ENCODE measurements at places on chromosomes 6 and 20.

- peak; percentile 43 for DNase-seq
Observed at GRCh38 chr6:47478233-47479139, 897 bp downstream of the CD2AP start.

- DNase-seq = no peak
Observed at GRCh38 chr6:110852773-110853172, 21.8 kb upstream of the AMD1 start.

- peak; percentile 14 for DNase-seq
Observed at GRCh38 chr6:49570474-49571079, 20.1 kb downstream of the C6orf141 start.

DNA sequence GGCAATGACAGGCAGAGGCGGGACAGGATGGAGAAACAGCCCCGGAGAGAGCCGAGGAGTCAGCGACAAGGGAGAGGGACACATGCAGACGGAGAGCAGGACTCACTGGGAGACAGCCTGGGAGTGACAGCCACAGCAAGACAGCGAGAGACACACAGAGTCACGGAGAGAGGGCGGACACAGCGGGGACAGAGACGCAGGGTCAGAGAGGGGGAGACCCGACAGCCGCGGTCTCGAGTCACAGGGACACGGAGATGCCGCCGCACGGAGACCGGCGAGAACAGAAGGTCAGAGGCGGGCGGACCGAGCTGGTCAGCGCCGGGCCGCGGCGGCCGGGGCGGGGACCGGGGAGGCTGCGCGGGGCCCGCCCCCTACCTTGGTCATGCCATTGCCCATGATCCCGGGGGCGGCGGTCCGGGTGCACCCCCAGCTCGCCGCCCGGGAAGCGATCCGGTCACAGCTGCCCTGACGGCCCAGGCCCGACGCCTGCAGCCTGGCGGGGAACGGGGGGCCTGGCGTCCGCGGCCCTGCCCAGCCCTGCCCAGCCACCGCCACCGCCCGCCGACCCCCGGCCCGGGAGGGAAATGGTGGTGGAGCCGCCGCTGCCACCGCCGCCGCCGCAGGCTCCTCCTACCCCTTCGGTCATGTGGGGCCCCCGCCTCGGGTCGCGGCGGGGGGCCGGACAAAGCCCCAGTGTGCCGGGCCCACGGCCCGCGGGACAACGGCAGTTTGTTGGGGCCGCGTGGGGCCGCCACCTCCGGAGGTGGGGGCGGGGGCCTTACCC, at the start of the genes DUSP15 and TTLL9:
TSS of gene DUSP15 (minus strand) at position 586 of the 784 bp plus-strand sequence. CDS start at position 396, 190 bp downstream.
TSS of gene TTLL9 (plus strand) at position 693 of the 784 bp plus-strand sequence. CDS start 493 bp downstream, outside the sequence.
- no peak for DNase-seq

DNA sequence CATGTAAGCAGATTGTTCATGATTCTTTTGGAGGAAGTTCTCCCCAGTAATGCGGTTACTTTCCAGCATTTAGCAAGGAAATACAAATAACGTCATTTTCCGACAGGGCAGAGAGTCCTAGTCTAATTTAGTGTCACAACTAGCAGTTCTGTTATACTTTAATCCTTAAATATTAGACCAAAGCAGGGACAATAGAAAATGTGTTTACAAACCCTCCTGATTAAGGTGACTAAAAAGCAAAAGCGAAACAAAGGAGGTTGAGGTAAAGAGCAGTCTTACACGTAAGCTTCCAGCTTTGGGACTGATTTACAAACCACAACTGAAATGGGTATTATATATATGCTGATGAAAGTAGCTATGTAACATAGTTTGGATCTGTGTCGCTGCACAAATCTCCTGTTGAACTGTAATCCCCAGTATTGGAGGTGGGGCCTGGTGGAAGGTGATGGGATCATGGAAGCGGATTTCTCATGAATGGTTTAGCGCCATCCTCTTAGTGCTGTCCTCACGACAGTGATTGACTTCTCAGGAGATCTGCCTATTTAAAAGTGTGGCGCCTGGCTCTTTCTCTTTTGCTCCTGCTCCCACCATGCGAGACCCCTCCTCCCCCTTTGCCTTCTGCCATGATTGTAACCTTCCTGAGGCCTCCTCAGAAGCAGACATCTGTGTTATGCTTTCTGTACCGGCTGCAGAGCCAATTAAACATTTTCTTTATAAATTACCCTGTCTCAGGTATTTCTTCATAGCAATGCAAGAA, 81.9 kb downstream of the PLCB1 start:
- no peak for DNase-seq

GRCh38 chr6:134093007-134093573, 40.7 kb upstream of the SLC2A12 start:
- DNase-seq = no peak

DNA sequence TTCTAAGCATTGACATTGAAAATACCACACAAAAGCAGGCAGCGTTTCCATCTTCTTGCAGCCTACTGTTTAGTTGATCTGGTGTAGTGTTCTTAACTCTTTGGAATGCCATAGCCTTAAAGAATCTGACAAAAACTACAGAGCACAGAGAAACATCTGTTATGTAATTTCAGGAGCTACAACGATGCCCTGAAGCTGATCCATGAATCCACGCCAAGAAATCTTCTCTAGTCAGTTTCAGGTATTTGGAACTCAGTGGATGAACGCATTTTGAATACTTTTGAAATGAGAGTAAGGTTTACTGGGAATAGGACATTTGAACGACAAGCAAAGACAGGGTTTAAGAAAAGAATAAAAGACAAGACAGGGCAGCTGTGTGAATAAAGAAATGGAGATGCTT, 17.8 kb downstream of the ALDH8A1 start:
- no peak for DNase-seq

DNA sequence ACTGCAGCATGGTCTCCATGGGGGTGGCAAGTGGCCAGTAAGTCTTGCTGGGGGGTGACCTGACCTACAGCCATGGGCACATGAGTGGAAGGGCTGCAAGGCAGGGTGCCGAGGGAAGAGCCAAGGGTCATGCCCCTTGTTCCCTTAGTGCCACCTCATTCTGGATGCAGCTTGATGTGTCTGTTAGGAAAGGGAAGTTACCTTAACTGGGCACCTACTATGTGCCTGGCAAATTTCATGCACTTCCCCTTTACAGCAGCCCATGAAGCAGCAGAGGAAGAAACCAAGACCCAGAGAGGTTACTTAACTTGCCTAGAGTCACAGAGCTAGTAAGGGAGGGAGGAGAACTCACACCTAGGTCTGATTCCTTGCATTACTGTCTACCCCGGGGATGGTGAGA, 174.0 kb downstream of the MRPL14 start:
- DNase-seq = no peak

GRCh38 chr6:14107711-14108494, 9.7 kb upstream of the CD83 start:
- no peak for DNase-seq

- no peak for DNase-seq
Observed at GRCh38 chr6:35048631-35049083, 92.5 kb downstream of the TCP11 start.

- no peak for DNase-seq
Observed at GRCh38 chr20:10468340-10468845, 33.3 kb downstream of the SLX4IP start.

GRCh38 chr6:38150681-38151296, 331.3 kb downstream of the ZFAND3 start:
- peak; percentile 81 for DNase-seq

DNA sequence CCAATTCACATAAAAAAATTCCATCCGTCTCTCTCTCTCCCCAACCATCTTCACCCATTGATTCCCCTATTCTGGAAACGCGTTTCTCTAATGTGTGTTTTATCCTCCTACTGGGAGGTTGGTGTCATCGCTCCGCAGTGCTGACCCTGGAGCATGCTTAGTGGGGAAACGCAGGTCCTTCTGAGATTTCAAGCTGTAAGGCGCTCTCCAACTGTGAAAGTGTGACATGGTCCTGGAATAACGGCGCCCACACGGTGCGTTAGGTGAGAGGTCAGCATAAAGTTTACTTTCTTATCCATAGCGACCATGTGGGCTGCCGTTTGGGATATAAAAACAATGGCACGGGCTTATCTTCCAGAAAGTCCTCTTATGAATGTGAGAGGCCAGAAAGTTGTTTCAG, 123.9 kb downstream of the WDR27 start:
- no peak for DNase-seq

GRCh38 chr6:146286961-146287360, 256.7 kb upstream of the RAB32 start:
- DNase-seq = no peak

GRCh38 chr20:55760586-55760985, 244.7 kb downstream of the CBLN4 start:
- DNase-seq = no peak

- DNase-seq = no peak
Observed at GRCh38 chr20:48799328-48800105, 28.3 kb downstream of the PREX1 start.

DNA sequence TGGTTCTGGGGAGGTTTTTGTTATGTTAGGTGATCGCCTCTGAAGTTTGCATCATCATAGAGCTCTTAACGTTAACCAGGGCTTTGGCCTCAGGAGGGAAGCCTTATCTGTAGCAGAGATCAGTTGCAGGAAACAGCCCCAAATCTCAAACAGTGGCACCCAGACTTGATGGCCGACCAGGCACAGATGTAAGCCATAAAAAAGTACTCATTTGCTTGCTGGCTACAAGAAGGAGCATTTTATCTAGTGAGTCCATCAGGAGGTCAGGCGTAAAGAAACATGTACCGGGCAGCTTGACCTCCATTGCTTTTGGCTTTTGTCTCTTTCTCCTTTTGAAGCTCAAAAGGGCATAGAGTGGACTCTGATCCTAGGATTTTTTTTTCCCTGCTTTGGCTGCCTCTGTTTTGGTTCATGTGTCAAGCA, 122.3 kb downstream of the CCDC170 start:
- no peak for DNase-seq

GRCh38 chr20:910132-910869, 5.8 kb downstream of the ANGPT4 start:
- DNase-seq = no peak

DNA sequence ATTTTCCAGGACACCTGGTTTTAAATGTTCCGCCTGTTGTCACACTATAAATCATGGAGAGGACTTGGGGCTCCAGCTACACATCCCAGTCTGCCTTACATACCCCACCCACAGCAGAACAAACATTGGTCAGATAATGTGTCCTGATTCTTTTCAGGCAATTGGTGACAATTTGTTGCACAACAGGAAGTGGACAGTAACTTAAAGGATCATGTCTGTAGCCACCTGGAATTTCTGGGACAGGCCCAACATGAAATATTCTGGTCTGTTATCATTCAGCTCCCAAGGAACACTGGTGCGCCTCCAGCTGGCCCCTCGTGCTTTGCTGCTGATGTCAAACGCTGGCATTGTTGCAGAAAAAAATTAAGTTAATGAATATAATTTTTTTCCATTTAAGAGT, 117.2 kb downstream of the SOBP start:
- DNase-seq = no peak

- peak; percentile 74 for DNase-seq
Observed at GRCh38 chr6:31399589-31400466, 3.6 kb upstream of the MICA start.

DNA sequence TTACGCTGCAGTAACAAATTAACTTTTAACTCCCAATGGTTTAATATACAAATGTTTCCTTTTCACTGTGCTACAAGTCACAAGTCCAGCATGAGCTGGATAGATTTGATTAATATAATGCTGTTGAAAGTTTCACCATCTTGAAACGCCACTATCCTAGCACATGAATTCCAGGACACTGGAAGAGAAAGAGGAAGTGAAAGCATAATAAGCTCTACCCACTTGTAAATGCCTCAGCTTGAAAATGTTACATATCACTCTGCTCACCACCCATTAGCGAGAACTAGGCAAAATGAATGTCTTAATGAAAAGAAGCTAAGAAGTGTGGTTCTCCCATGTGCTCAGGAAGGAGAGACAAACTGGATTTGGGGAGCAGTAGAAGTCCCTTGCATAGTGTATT, 46.9 kb downstream of the PCSK2 start:
- no peak for DNase-seq

- no peak for DNase-seq
Observed at GRCh38 chr6:13038741-13039190, 289.6 kb downstream of the TBC1D7 start.

GRCh38 chr20:61662968-61663331, 402.7 kb downstream of the TAF4 start:
- no peak for DNase-seq

- DNase-seq = no peak
Observed at GRCh38 chr6:89840538-89840937, 10.9 kb downstream of the CASP8AP2 start.

DNA sequence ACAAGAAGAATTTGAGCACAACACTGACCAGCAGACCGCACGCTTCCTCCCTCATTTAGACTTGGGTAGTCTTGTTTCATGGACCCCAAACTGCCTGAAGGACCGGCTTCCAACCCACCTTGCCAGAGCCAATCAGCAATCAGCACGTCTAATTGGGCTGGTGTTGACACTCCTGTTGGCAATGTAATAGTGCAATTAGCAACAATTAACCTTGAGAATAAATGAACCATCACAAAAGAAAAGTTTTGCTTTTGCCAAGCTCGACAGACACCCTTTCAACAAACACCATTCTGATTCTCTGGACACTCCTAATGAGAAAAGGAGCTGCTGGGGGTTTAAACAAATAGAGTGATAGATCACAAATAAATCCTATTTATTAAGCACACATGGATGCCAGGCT, 61.0 kb downstream of the EDN3 start:
- no peak for DNase-seq

- DNase-seq = peak; percentile 66
Observed at GRCh38 chr6:113995634-113996033, 24.7 kb upstream of the HDAC2 start.

- no peak for DNase-seq
Observed at GRCh38 chr6:2505624-2506023, 245.1 kb downstream of the MYLK4 start.

DNA sequence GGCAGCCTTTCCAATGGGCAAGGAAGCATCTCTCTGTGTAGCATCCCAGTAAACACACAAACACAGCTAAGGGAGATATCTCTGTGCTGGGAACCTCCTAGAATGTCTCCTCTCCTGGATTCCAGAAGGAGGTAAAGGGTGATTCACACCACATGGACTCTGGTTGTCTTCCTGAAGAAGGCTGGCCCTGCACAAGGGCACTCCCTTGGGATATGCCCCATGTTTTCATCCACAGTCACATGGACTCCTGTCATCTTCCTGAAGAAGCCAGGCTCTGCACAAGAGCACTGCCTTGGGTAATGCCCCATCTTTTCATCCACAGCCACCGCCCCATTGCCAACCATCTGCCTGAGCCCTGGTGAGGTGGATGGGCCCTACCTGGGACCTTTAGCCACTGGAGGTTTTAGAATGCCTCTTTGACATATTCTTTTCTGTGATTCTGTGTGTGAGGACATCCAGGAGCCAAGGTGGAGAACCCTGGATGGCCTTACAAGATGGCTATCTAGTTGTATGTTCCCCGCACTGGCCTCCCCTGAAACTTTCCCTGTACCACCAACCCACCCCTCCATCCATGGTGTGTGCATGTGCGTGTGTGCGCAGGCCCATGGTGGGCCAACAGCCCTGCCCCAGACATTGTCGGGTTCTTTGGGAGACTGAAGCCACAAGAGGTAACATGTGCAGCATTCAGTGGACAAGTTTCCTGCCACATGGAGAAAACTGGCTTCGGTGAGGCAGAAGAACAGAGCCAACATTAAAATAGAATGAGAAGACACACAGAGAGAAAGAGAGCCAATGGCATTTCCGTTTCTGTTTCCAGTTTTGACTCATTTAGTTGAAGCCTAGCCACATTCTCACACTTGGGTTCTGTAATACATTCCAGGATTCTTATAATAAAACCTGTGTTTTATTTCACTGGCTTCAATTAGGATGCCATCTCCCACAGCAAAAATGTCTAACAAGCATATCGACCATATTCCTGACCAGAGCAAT, 110.2 kb upstream of the CST7 start:
- DNase-seq = no peak

- DNase-seq = no peak
Observed at GRCh38 chr6:328136-328670, 35.9 kb downstream of the DUSP22 start.

- DNase-seq = no peak
Observed at GRCh38 chr6:106080763-106081095, 5.4 kb upstream of the PRDM1 start.

- no peak for DNase-seq
Observed at GRCh38 chr6:129206821-129207220, 323.9 kb downstream of the LAMA2 start.
